ENCODE measurements at places on chromosomes 2 and 18. TPM values are rescaled to one million over a fixed set of nuclear protein-coding genes. Genes with fewer than 3 reads are reported as not detected.

The QPCT gene
- 15.7 TPM for total RNA-seq

The FBXO48 gene
- total RNA-seq: 0.84 TPM

The SCN9A gene
- total RNA-seq: 0.30 TPM

The GPR155 gene
- 0.74 TPM for total RNA-seq

The HOXD3 gene
- total RNA-seq: 4.6 TPM

The DSG2 gene
- total RNA-seq: 1.3 TPM

The DSG3 gene
- not detected for total RNA-seq

The LDLRAD4 gene
- 0.59 TPM for total RNA-seq

The IL36A gene
- not detected for total RNA-seq

The MAIP1 gene
- 23.6 TPM for total RNA-seq

The LAMA3 gene
- 9.0 TPM for total RNA-seq

The LYPD6 gene
- 3.9 TPM for total RNA-seq

The DUSP2 gene
- total RNA-seq: 0.74 TPM

The RELCH gene
- total RNA-seq: 19.1 TPM

The ELOA2 gene
- not detected for total RNA-seq

The HEATR5B gene
- total RNA-seq: 10.3 TPM

The SCYGR4 gene
- not detected for total RNA-seq

The C1QL2 gene
- total RNA-seq: not detected

The COBLL1 gene
- total RNA-seq: 17.7 TPM

The STK11IP gene
- 16.8 TPM for total RNA-seq

Measured in mammary microvascular endothelial cell (primary cell).